ENCODE measurements at places on chromosomes 13 and 19. TPM values are rescaled to one million over a fixed set of nuclear protein-coding genes. Genes with fewer than 3 reads are reported as not detected.

Gene TMEM145
- total RNA-seq, result 0.63 TPM

Gene CEACAM16
- total RNA-seq, result not detected

Gene OXGR1
- not detected for total RNA-seq

Gene C1QTNF9B
- not detected for total RNA-seq

DNA sequence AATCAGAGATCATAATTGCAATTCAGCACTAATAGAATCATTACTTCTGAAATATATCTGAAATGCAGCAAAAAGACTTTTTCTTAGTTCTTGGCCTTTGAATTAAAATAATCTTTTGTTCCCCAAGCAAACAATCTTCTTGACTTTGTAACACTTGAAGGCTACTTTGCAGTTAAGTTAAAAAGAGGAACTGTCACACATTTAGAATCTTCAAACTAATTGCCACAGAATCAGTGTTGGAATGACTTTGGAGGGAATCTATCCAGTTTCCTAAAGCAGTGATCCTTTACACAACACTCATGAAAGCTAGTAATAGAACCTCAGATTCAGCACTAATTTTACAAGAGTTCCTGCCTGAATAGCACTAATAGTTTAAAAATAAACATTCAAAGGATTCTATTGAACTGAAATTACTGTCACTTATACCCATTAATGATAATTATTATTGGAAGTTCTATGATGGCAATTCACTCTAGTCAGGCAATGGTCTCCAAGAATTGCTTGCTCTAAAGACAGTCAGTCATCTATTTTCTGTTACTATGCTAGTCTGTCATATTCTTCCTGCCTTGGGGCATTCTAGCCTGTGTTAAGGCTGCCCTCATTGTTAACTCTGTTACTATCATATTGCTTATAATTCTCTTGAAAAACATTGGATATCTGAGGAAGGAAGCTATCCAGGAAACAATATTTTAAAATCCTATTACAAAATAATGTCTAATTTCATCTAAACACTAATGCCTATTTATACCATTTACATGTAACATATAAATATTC is 362.4 kb downstream of the DIAPH3 start:
- DNase-seq, result no peak

DNA sequence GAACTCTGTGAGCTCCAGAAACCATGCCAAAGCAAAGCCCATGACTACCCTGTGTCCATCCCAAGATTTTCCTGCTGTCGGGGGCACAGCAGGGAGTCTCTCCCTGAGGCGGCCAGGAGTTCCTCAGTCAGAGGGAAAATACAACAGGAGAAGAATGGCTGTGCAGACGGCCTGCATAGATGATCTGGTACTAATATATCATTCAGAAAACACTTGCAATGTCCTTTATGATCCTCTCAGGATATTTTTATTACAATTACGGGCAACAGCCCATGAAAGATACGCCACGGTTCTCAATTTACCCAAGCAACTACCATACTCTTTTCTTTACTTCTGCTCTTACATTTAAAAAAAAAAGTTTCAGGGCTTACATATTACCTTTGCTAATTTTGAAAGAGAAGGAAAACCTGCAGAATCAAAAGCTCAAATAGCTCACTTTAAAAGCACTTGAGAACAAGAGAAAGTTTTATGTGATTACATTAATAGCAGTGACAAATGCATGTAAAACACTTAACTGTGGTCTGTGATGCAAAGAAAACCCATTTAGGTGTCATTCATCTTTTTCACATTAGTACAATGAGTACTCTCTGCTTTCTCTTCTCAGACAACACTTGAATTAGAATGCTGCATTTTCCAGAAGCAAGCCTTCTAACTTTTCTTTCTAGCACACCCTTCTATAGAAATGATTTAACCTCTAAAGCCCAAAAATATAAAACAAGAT is 460.8 kb downstream of the KLF5 start:
- DNase-seq, result no peak
